Natural killer cell treated with Interleukin-12 subunit alpha and Interleukin-12 subunit beta and Interleukin-15 and Interleukin-18, amount 100 ng/mL, for 72 hours (primary cell): ENCODE measurements at places on chromosomes 4 and X. TPM values are rescaled to one million over a fixed set of nuclear protein-coding genes. Genes with fewer than 3 reads are reported as not detected.

Gene FRMD7
- not detected for total RNA-seq

Gene PAGE4
- not detected for total RNA-seq

DNA sequence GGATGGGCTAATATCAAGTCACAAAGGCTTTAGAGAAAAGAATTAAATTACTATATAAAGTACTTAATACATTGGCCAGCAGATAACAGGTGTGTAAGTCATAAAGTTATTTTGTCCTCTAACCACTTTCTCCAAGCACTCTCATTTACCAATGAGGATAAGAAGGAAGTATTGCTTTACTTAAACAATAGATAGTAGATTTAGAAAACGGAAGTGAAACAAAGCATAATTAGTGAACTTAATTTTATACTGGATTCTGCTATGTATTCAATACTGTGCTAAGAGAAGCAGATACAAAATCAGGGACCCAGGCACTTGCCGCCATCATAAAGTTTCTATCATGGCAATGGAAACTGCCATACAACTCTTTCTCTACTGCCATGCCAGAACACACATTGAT is 24.0 kb downstream of the AFM start:
- no peaks in the 10 kb centered on the region for H3K4me1 ChIP-seq
- H3K27me3 ChIP-seq = no peaks in the 10 kb centered on the region
- no peak overlapping the region for H3K27ac ChIP-seq
- no peak for DNase-seq
- no peak overlapping the region for H3K4me3 ChIP-seq

GRCh38 chrX:41634284-41634683 is 54.5 kb upstream of the GPR34 start:
- peaks cover 3% of the 10 kb centered on the region for H3K4me1 ChIP-seq
- H3K27ac ChIP-seq = no peak overlapping the region
- no peaks in the 10 kb centered on the region for H3K36me3 ChIP-seq
- H3K4me3 ChIP-seq = no peak overlapping the region
- H3K27me3 ChIP-seq = peaks cover 3% of the 10 kb centered on the region
